ENCODE measurements at places on chromosomes 1 and 21.

GRCh38 chr1:5651964-5652821, 340.0 kb downstream of the NPHP4 start:
- DNase-seq: no peak

DNA sequence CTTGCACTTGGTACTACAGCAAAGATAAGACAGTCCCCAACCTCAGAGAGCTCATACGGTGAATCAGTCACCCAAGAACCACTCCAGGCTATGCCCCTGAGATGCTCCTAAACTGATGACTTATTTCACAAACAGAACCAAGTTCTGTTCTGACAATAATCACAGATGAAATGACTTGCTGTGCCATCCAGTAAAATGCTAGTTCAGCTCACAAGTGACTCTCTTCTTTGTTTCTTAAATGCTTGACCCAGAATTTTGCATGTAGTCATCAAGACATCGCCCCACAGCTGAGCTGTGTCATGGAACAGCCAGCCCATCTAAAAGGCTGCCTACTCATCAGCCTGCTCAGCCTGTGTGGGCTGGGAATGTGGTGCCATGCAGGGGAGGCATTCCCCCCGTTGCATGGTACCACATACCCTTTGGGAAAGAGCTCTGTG, 6.1 kb upstream of the SLC19A2 start:
- DNase-seq: no peak

GRCh38 chr1:217495249-217495648, 135.6 kb downstream of the GPATCH2 start:
- no peak for DNase-seq

DNA sequence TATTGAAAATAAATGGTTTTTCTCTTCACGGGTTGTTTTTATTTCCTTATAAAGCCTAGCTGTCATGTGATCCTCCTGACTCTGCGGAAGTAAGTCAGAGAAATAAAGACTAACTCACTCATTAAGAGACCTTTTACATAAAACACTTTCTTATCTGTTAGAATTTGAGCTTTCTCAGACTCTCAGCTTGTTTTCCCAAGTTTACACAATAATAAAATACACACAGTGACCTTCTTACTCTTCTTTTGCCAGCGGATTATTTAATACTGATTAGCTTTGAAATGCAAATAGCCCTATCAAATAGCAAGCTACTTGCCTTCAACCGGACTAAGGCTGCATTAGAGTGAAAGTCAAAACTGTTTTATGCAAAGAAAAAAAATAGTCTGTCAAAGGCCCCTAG, 45.5 kb upstream of the CXADR start:
- no peak for DNase-seq

GRCh38 chr1:92464588-92465255, 22.0 kb downstream of the GFI1 start:
- no peak for DNase-seq

- no peak for DNase-seq
Observed at GRCh38 chr1:147822292-147822691, 61.9 kb upstream of the GJA5 start.

GRCh38 chr1:56856186-56856585, 1.6 kb downstream of the C8A start:
- DNase-seq: no peak

GRCh38 chr1:31981972-31982371, 31.7 kb upstream of the KHDRBS1 start:
- no peak for DNase-seq
